ENCODE measurements at places on chromosomes 16 and 17.

DNA sequence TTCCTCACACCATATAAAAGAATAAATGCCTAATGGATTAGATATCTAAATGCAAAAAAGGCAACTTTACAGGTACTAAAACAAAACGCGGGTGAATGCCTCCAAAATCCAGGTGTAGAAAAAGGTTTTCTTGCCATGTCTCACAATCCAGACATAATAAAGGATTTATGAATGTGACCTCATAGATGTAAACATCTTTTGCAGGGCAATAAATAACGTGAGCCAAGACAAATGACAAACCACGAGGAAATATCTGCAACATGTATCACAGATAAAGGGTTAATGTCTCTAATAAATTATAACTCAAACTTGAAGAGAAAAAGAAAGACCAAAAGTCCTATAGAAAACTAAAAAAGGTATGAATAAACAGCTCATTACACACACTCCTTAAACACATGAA lies 180.7 kb downstream of the PARN start:
- no peak for DNase-seq

GRCh38 chr16:30180741-30181140 lies 2.7 kb upstream of the CORO1A start:
- DNase-seq: no peak

GRCh38 chr17:12789481-12790248 lies at the start of gene ARHGAP44:
ARHGAP44 (plus strand) TSS chr17:12789498; CDS start chr17:12789839, 341 bp downstream.
- DNase-seq: peak; percentile 45

GRCh38 chr17:68085771-68086381 lies 50.3 kb downstream of the KPNA2 start:
- DNase-seq: peak; percentile 21

- no peak for DNase-seq
Measured at GRCh38 chr17:41490000-41490990, 585 bp upstream of the KRT36 start.

GRCh38 chr17:70905796-70906195 lies 736.5 kb downstream of the KCNJ2 start:
- peak; percentile 95 for DNase-seq

DNA sequence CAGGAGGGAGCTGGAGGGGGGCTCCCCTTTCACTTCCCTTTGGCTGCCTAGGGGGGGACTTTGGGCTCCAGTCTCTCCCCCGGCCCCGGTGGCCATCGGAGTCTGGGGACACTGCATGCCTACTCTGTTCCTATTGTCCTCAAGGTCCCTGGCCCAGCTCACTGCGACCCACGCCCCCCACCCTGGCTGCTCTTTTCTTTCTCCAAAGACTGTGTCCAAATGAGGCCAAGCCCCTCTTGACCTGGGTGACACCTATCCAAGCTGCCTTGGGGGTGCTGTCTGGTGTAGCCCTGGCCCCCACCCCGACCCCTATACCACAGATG lies 12.9 kb downstream of the UBALD1 start:
- no peak for DNase-seq

DNA sequence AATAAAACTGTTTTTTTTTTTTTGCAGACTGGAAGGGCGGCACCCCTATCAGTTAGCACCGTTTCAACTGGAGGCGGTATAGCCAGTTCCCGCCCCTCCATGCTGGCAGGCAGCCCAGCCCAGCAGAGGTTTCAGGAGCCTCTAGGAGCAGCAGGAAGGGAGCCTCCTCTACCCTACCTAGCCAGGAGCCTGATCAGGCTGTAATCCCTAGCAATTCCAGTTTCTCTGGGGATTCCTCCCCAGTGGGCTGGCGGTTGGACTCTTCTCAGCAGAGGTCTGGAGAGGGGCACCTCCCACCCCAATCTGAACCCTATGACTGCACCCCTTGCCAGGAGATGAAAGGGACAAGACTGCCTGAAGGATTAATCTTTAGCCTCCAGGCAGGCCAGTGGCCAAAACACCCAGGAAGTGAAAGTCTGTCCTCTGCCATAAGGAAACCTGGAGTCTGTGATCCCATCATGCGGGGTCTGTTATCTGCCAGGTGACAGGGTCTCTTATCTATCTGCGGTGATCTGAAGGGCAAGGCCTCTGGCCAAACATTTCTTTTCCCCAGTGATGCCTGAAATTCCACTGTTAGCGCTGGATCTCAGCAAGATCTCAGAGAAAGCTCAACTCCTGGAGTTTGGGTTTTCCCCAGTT lies 4.9 kb upstream of the CDH1 start:
- peak; percentile 46 for DNase-seq

DNA sequence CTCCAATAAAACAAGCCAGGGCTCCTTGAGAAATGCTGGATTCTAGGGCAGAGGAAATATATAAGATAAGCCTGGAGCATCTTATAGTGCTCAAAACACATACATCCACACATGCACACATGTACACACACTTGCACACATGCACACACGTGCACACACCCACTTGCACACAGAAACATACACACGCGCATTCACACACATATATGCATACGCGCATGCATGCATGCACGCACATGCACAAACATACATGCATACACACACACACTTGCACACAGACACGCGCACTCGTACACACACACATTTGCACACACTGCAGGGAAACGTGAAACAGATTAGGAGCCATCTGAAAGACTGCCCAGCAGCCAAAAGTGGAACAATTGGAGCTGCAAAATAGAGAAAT lies 8.0 kb upstream of the ENPP7 start:
- no peak for DNase-seq

GRCh38 chr17:4049546-4049945 lies 85.3 kb upstream of the ATP2A3 start:
- no peak for DNase-seq
